HS-27A (cell line): ENCODE measurements at places on chromosomes 12 and 14.

DNA sequence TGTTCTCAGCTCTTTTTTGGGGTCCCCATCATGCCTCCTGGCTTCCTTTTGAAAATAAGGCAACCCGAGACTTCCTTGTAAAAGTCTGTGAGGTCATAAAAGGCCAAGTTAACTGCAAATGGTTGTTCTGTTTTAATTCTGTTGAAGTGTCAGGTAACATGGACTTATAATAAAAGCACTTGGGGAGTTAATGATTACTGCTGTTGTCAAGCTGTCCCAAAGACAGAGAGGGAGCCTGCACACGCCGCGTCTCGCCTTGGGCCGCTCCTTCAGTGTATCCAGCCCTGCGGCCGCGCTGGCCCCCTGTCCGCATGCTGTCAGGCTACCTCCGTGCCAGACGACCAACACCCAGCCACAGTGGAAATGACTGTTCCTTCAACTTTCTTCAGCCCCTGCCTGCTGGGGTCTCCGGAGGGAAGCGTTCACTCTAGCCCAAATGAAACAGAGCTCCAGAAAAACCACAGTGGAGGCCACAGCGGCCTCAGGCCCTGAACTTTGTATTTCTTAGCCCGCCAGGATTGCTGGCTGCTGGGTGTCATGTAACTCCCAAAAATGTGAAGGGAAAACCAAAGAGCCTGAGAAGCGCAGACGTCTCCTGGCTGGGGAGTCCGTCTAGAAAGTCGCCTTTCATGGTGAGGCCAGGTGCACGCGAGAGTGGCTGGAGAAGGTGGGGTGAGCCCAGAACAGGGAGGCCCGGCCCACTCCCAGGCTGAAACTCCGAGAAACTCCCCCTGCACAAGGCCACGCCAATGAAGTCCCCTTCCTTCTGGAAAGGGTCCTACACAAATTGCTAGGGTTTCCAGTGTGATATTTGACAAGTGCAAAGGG lies 189.1 kb downstream of the ZFP36L1 start:
- DNase-seq: no peak

DNA sequence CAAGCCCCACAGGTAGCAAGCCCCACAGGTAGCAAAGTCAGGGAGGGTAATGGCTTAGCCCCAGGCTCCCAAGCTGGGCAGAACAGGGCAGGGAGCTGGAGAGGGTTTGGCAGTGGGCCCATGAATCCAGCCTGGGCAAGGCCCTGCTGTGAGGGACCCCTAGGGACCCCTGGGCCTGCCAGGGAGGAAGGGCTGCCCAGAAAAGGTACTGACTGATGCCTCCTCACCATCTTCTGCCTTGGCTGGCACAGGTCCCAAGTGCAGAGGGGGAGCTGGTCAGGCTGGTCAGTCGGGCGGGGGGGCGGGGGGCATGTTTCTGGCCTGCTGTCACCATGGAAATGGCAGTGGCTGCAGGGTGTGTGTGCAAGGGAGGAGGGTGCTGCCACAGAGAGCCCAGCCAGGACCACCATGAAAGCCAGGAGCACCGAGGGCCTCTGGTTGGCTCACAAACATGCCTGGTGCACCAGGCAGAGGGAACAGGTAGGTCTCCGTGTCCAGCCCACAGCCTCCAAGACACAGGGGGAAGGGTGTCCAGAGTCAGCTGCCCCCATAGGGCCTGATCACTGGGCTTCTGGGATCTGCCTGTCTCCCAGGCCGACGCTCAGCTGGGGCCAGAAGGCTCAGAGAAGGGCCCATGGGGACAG lies 1.5 kb upstream of the CRIP2 start:
- no peak for DNase-seq

- no peak for DNase-seq
Measured at GRCh38 chr12:13536219-13536910, 339.8 kb downstream of the EMP1 start.

DNA sequence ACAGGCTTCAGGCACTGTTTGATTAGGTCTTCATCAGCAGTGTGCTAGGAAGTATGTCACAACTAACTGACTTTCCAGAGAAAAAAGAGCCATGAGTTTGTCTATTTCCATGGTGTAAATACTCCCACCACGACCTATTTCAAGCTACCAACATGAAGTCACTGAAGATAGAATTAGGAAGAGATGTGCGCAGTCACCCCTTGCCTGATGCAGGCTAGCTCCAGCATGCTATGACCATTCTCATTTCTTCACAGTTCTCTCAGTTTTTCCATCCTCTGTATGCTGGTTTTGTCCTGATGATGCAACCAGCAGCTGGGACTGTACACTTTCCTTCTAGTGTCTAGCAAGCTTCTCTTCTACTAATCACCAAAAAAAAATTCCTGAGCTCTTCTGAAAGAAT lies 191.6 kb upstream of the NUDT4 start:
- no peak for DNase-seq

DNA sequence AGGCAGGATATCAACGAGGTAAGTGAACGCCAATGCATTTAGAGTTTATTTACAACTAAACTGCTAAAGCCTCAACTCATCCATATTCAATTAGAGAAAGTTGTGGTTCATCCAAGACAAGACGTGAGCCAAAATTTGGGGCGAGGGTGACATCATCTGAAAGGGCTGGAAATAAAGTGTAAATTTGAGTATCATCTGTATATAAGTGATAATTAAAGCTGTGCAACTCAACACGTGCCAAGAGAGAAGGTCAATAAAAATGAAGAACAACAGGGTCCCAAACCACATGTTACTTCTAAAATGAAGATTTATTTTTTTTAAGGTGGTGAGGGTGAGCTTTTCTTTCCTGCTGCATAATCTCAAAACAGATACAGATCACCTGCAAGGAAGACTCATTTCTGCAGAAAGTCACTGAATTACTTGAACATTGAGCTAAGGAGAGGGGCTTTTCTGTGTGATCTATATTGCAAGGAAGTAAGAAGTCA lies 203.6 kb downstream of the EFCAB11 start:
- no peak for DNase-seq

- no peak for DNase-seq
Measured at GRCh38 chr12:2076196-2076570, 23.4 kb downstream of the CACNA1C start.

GRCh38 chr12:95543305-95543704 lies 8.0 kb downstream of the USP44 start:
- DNase-seq: no peak

DNA sequence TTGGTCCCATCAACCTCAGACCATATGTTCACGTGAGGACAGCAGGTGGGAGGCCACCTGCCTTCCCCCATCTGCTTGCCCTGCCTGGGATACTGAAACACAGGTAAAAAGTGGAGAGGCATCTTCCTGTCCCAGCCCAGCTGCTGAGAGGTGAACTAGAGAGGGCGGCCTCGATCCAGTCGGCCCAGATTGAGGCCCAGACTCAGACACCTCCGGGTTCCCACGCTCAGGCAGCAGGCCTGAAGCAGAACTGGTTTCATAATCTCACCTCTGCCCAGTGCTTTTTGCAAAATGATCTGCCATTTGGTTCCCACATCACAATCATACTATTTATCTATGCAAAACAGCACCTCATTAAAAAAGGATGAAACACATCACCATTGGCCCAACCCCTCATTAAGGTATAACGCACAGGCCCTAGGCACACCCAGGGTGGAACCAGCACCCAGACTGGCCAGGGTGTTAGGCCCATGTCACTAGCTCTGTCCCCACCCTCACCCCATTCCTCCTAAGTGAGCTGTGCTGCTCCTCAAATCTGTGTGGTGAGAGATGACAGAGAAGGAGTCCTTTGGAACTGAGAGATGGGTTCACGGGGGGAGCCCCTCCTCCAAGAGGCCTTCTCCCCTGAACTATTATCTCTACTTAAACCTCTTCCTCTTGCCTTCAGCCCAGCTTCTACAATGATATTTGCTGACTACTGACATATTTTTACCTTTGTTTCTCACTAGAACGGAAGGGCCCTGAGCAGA lies 81.1 kb downstream of the ZFP36L1 start:
- no peak for DNase-seq

GRCh38 chr12:112488257-112488876 lies 69.6 kb downstream of the PTPN11 start:
- DNase-seq: no peak

DNA sequence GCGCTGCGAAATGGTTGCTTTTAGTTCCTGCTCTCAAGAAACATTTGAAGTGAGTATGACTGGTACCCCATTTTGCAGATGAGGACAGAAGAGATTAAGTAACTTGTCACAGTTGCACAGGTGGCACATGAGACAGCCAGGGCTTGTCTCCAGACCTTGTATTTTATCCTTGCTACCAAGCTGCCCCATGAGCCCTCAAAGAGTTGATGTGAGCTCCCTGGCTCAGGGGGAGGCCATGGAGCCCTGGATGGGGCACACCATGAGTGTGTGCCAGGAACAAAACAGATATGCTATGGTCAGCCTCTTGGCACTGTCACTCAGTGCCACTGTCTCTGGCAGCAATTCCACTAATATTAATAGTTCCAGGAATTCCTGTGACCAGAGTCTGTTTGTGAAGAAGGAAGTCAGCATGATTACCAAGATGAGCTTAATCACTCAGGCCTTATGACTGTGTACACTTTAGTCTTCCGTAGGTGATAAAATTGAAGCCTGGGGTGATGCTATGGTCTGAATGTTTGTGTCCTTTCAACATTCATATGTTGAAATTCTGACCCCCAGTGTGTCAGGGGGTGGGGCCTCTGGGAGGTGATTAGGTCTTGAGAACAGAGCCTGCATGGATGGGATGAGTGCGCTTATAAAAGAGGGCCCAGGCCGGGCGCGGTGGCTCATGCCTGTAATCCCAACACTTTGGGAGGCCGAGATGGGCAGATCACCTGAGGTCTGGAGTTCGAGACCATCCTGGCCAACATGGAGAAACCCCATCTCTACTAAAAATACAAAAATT lies 806.8 kb downstream of the AACS start:
- DNase-seq: no peak

GRCh38 chr12:2429032-2429431 lies 365.7 kb upstream of the FKBP4 start:
- DNase-seq: no peak

DNA sequence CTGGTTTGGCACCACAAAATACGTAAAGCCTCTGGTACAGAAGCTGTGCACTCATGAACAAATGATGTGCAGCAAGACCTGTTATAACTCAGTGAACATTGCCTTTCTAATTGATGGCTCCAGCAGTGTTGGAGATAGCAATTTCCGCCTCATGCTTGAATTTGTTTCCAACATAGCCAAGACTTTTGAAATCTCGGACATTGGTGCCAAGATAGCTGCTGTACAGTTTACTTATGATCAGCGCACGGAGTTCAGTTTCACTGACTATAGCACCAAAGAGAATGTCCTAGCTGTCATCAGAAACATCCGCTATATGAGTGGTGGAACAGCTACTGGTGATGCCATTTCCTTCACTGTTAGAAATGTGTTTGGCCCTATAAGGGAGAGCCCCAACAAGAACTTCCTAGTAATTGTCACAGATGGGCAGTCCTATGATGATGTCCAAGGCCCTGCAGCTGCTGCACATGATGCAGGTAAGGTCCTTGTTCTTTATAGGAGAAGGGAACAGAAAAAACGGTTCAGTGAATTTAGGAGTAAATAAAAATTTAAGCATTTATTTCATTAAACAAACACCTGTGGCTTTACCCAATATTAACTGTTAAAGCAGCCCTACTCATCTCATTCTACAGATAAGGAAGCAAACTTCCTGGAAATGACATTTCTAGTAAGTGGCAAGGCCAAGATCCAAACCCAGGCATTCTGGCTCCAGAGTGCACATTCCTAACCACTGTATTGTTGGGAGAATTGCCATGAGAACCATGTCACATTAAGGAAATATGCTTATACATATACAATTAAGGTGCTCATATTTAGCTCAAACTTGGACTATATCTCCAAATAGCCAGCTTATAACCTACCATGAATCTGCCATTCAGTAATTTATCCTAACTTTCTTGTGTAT lies 11.7 kb downstream of the COCH start:
- no peak for DNase-seq

DNA sequence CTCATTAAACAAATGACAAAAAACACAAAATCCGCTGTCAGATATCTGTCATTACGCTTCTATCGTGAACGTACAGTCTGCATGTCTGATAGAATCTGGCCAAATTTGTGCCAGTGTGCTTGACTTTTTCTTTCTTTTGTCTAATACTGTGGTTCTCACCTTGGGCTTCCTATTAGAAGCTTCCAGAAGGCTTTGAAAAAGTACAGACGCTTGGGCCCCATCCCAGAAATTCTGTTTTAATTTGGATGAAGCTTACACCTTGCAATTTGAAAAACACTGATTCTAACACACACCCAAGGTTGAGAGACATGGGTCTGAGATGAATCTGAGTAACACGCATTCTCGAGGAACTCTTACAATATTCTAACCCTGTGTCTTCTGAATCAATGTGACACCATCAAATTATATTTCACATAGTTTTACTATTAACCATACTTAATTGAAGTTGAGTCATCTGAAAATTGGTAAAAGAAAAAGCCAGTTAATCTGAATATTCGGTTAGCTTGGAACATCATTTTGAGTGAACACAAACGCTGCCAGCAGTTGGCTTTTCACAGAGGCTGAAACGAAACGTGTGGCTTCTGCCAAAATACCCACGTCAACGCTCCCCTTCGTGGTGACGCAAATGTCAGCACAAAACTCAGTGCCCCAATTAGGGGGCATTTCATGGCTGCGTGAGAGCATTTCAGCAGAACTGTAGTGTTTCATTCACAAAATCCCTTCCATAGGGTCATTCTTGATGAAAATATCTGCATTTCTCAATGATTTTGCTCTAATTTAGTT lies 420.5 kb downstream of the TMEM132D start:
- no peak for DNase-seq

GRCh38 chr14:77284066-77284465 lies 13.1 kb upstream of the NGB start:
- no peak for DNase-seq

DNA sequence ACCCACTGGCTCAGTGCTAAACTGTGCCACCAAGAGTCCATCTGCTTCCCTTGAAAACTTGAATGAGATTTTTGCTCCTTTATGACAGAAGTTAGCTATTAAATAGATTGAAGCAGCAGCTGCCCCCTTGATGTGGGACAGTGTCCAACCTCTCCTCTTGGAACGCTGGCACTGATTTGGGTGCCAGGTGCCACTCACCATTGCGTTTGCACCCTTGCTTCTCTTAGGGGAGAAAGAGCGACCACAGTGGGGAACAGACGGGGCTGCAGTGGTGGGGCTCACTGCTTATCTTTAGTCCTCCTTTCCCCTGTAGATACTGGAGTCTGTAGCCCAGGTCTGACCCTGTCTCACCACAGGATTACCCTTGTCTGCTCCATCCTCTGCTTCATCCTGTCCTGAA lies 9.4 kb downstream of the EP400 start:
- DNase-seq: no peak

GRCh38 chr14:67441256-67441655 lies 29.3 kb upstream of the PLEK2 start:
- DNase-seq: no peak

GRCh38 chr12:109998241-109998903 lies 858 bp upstream of the ANKRD13A start:
- no peak for DNase-seq

GRCh38 chr12:10307630-10308029 lies at the start of gene KLRD1:
Gene KLRD1, plus strand, starts transcription at chr12:10307870. Its CDS starts 208 bp downstream, at chr12:10308078.
- no peak for DNase-seq

GRCh38 chr12:120397824-120398540 lies 29.0 kb upstream of the MSI1 start:
- no peak for DNase-seq

DNA sequence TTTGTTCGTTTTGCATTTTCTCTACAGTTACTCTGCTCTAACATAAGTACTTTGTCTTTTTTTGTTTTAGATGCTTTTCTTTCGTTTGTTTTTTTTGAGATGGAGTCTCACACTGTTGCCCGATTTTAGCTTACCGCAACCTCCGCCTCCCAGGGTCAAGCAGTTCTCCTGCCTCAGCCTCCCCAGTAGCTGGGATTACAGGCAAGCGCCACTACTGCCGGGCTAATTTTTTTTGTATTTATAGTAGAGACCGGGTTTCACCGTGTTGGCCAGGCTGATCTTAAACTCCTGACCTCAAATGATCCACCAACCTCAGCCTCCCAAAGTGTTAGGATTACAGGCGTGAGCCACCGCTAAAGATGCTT lies 2.7 kb downstream of the DIP2B start:
- DNase-seq: no peak
